CD4-positive, alpha-beta T cell treated with Interleukin-1 beta for 1 hour (primary cell): ENCODE measurements at places on chromosomes 7 and 10.

GRCh38 chr10:1638889-1639419 lies 98.4 kb downstream of the ADARB2 start:
- no peak for DNase-seq

GRCh38 chr7:46934198-46934825 lies 647.6 kb downstream of the TNS3 start:
- DNase-seq, result no peak

GRCh38 chr10:120713573-120714205 lies 137.5 kb upstream of the WDR11 start:
- no peak for DNase-seq

DNA sequence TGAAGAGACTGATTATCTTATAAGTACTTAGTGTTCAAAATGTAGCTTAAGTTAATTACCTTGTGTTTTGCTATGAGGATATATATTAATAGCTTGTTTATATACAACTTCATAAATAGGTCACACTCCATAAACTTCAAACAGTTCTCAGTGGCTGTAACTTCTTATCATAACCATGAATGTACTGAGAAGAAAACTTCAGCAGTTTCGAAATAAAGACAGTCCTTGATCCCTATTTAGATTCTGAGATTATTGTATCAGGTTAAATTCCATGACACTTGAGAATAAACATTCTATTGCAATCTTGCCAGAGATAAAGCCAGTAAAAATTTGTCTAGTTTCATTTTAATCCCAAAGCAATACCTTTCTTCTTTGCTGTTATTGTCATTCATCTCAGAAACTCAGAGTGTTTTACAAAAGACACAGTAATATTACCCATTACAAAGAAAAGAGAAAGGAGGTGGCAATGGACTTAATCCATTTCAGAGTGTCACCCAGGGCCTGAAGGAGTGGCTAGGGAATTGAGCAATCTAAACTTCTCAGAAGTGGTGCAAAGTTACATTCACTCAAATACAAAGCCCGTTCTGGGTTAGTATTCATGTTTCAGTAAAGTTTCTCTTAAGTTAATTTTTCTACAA lies 403.6 kb downstream of the SEMA3D start:
- DNase-seq, result no peak

- DNase-seq, result no peak
Observed at GRCh38 chr7:5404421-5404826, 19.2 kb downstream of the TNRC18 start.

- no peak for DNase-seq
Observed at GRCh38 chr10:100729862-100730724, 15.3 kb upstream of the PAX2 start.

DNA sequence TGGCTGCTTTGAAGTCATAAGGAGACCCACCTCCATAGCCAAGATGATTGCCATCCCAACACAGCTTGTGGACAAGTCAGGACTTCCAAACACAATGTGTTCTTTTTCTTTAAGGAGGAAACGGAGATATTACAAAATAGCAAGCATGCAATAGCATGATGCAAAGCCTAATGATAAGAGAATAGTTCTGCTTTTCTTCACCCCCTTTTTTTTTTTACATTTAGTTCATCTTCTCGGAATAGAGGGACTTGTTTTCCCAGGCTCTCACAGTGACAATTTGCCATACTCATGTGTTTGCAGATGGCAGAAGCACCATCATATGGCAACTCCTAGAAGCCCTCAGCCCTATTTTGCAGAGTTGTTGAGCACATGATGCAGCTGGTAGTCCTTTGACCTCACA lies 119.8 kb downstream of the ITGB8 start:
- no peak for DNase-seq

GRCh38 chr10:71487726-71488125 lies 91.0 kb downstream of the CDH23 start:
- DNase-seq, result no peak

DNA sequence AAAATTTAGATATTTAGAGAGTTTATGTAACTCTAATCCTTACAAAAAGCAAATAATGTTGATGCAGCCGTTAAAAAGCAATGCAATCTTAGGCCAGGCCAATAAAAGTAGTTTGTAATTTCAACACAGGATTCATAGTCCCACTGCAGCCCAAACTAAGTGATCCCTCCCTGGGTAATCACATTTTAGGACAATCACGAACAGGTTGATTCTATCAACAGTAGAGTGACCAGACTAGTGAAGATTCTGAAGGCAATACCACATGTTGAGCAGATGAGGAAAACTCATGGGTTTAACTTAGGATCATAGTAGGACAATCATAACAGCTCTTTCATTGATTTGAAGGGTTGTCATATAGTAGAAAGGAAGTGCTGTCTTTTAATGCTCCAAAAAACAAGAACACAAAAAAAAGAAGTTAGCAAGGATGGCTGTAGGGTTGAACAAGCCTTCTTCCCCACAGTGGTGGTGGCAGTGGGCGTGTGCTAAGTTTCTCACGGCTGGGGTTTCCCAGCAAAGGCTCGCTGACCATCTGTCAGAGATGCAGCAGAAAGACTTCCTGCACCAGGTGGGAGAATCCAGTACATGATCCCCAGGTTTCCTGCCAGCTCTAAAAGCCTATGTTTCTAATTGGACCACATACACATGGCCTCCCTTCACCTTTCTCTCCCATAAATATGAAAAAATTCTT lies 212.2 kb downstream of the CHRM2 start:
- no peak for DNase-seq

- no peak for DNase-seq
Observed at GRCh38 chr7:75961218-75961617, 33.2 kb downstream of the TMEM120A start.

DNA sequence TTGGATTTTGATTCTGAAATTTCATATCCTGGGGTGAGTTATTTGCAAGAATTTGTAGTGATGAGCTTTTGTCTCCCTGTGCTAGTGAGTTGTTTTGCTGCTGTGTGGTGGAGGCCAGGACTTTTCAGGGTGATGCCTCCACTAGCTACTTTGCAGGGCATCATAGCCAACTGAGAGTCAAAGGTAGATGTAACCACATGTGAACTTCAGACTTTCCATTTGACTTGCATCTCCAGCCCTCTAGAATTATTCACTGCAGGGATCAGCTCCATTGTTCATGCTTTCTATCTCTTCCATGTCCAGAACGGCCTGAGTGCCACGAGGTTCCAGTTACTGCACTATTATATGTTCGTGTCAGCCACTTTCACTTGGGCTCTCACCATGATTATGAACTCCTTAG lies 534.3 kb downstream of the GRM8 start:
- DNase-seq, result no peak

DNA sequence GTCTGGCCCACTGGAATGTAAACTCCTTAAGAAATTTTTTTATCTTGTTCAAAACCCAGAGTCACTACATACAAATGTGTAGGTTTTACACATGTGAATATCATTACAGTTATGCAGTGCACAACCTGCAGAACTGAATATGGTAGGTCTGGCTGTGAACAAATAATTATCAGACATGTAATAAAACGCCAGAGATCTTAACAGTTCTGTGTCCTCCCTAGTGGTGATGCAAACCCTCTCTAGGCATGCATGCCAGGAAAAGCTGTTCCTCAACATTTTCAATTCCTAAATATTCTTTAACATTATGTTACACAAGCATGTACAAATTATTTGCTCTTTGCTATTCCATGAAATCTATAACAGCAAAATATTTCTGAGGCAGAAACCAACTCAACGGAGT lies 124.6 kb downstream of the IMMP2L start:
- DNase-seq, result no peak

DNA sequence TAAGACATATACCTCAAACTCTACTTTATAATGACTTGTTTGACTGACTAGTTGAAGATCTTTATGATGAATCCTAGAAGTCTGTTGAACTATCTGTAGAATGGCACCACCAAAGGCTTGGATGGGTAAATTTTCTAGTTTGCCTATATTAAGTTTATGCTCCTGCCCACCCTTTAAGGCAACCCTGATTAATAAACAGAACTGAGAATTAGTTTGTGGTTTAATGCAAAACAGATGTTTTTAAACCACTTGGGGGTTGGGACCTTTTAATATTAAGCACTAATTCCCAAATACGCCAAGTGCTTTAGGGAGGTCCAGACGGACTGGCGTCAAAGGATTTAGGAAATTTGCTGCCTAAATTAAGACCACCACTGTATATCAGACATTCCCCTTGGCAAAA lies 20.5 kb downstream of the SMNDC1 start:
- DNase-seq, result no peak

- no peak for DNase-seq
Observed at GRCh38 chr10:48536156-48536500, 68.7 kb downstream of the ARHGAP22 start.

- DNase-seq, result no peak
Observed at GRCh38 chr7:15607529-15608210, 45.9 kb upstream of the AGMO start.

DNA sequence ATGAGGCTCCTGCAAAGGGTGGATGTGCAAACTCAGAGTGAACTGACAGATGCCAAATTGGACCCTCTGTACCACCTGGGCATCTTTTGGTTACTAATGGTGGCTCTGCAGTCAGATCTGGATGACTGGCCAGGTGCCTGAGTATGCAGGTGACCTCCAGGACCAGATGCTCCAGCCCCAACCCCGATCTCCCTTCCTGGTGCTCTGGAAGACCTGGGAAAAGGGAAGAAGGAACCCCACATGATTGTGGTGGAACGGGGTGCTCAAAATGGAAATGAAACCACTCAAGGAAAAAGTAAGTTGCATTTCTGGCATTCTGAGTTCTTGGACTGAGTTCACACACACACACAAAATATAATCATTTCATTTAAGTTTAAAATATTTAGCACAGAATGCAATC lies 9.8 kb upstream of the AEBP1 start:
- DNase-seq, result no peak

DNA sequence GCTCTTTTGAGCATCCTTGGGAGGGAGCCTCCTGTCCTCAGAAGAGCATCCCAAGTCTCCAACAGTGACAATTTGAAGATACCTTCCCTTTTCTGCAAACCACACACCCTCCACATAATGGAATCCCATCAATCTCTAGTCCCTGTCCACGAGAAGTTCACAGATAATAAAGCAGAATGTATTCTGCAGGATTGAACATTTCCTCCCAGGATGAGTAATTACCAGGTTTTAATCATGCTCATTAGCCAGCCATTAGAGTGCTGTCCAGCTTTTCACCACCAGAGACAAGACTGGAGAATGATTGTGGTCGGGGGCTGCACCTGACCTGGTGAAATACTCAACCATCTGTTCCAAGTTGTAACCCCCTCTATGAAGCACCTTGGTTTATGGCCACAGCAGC lies 958.6 kb downstream of the KCNMA1 start:
- DNase-seq, result no peak

DNA sequence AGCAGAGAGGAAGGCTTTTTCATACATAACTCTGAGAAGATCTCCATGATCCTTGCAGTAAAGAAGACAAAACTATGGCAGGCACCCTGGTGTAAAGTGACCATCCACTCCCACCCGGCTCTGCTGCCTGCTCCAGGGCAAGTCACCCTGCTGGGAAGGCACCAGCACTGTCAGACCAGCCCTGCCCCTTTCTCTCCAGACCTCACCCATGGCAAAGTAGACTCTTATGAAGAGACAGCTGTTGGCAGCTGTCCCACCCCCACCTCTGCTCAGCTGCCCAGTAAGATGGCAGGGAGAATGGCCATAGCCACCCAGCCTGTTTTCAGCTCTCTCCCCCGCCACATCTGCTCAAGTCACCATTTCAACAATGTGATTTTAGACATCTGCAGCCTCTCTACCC lies 8.6 kb upstream of the ZMIZ2 start:
- DNase-seq, result no peak

DNA sequence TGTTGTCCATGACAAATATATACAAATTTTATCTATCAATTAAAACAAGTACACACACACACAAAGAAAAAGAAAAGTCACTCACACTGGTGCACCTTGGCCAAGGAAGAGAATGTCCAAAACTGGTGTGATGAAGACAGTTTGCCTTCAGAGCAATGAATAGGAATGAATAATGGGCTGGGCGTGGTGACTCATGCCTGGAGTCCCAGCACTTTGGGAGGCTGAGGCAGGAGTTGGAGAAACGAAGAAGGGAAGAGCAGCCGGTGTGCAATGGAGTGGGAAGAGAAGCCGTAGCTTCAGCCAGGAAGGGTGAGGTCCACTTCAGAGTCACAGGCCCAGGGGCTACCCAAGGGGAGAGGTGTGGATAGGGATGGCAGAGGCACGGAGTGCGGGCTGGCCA lies 253.6 kb downstream of the CCSER2 start:
- DNase-seq, result no peak

GRCh38 chr10:20257422-20257821 lies 441.2 kb downstream of the PLXDC2 start:
- DNase-seq, result no peak

- DNase-seq, result no peak
Observed at GRCh38 chr10:70679498-70679897, 7.2 kb downstream of the ADAMTS14 start.

- peak; percentile 89 for DNase-seq
Observed at GRCh38 chr7:131108212-131108940, 219.3 kb upstream of the MKLN1 start.

DNA sequence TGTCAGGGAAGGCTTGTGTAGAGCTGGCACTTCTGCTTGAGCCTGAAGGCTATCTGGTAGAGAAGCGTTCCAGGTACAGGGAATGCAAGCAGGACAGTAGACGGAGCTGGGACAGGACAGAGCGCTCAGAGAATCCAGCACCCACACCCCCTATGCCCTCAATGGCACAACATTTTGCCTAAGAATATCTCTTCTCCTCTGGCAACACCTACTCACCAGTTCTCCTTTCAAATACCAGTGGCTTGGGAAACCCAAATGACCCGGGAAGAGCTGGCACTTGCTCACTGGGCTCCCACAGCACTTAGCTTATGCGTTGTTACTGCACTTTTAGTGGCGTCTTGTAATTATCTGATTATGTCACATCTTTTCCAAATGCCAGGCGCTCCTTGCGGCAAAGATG lies 118.6 kb downstream of the RNF216 start:
- no peak for DNase-seq

DNA sequence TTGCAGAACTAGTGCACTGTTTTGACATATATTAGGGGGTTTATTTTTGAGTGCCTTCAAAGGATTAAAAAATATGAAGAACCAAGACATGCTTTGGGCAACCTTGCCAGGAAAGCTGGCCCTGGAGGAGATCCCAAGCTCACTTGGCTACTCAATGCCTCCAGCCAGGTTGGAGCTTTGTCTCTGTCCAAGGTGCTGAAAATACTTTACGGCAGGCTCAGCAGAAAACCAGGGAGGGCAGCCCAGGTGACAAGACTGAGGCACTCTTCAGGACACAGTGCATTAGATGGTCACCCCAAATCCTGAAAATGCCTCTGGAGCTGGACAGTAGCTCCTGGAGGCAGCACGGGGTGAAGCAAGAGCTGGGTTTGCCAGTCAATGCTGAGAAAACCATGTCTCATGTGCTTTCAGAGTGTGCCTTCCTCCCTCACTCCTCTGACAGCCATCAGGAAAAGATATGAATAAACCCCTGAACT lies 5.8 kb upstream of the KCNH2 start:
- DNase-seq, result peak; percentile 51

- no peak for DNase-seq
Observed at GRCh38 chr7:66256281-66256680, 51.1 kb downstream of the TPST1 start.

DNA sequence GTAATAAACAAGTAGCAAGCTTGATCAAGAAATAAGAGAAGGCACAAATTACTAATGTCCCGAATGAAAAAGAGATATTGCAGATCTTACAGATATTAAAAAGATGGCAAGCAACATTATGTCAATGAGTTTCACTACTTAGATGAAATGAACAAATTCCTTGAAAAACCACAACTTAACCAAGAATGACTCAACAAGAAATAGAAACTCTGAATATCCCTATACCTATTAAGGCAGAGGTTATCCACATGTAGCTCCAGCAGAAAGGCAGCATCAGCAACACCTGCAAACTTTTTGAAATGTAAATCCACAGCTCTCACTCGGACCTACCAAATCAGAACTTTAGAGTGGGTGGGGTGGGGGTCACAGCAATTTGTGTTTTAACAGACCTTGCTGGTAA lies 33.6 kb downstream of the PDE1C start:
- no peak for DNase-seq
